ENCODE measurements at places on chromosomes 7 and 10.

DNA sequence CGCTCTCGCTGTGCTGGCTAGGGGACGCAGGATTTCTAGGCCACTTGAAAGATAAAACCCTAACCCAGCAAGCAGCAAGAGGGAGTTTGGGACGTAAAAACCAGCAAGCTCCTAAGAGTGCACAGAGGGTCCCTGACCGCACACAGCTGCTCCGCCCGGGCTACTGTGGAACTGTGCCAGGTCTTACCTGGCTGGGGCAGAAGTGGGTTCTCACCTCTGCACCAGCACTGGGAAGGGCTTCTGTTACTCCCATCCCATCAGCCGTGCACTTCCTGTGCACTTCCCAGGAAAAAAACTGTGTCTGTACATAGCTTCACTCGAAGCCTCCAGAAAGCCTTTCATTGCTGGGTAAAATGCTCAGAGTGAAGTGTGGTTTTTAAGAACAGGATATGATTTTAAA lies 45.9 kb upstream of the PTF1A start:
- DNase-seq, result no peak

GRCh38 chr7:116630357-116630756 lies 41.6 kb upstream of the MET start:
- no peak for DNase-seq

GRCh38 chr7:141263508-141263907 lies 189.6 kb downstream of the TMEM178B start:
- DNase-seq, result no peak

DNA sequence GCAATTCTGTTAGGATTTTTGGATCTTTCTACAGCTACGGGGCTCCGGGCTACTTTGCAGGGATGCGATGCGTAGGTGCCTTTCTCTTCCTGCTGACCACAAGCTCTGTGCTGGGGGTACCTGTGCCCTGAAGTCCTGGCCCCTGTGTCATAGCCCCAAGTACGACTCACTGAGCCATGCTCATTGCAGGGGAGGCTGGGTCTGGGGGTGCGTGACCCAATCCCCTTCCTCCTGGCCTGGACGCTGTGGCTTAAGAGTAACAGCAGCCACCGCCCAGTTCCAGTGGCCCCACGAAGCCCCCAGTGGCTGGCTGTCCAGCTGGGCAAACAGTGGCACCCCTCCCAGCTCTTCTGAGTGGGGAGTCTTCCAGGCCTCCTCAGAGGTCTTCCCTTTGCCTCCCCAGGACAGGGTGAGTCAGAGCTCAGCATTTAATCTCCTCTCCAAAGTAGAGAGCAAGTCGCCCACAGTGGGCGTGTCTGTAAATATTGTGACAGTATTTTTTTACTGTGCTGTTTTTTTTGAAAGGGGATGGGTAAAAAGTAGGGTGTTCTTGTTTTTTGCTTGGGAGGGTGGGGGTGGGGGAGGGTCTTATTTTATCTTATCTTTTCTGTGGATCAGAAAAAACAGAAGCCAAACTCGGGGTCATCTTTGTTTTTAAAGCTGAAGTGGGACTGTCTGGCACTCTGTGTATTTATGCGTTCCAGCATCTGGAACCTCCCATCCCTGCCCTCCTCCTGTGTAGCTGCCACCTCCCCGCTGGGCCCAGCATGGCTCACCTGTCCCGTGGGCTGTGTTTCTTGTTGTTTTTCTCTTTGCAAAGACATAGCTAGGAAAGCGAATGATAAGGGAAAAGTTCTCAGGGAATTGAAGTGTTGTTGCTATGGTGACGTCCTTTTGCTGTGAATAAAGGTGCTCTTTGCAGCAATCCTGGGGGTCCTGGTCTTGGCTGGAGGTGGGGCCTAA lies 8.2 kb downstream of the LFNG start:
- no peak for DNase-seq

DNA sequence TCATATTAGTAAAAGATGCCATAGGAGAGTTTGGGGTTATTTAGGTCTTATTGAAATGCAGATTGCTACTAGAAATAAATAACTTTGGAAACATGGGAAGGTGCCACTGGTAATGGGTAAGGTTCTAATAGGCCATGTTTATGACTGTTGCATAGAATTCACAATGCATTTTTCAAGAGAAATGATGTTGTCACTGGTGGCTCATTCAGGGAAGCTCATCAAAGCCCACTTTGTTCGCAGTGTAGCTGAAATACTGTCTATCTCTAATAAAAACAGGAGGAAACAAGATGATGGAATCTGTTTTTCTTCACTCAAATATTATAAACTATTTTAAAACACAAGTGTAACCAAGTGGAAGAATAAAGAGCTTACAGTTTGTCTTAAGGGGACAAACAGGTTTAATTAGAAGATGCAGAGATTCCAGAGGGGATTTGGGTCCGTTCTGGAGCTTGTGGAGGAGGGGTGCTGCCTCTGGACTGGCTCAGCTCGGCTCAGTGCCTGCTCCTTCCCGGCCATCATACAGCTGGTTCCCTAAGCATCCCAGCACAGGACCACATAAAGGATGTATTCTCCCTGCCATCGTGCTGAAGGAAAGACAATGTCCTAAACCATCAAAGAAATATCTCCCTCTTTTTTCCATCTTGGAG lies 20.4 kb downstream of the OPALIN start:
- no peak for DNase-seq

- no peak for DNase-seq
These were observed 14.5 kb upstream of the JMJD1C start for GRCh38 chr10:63480237-63480636.

- no peak for DNase-seq
These were observed 47.0 kb upstream of the ZNF107 start for GRCh38 chr7:64618785-64619456.

GRCh38 chr7:44433255-44434022 lies 57.0 kb downstream of the NUDCD3 start:
- DNase-seq, result no peak

- no peak for DNase-seq
These were observed 81.9 kb downstream of the SKAP2 start for GRCh38 chr7:26782501-26782900.

DNA sequence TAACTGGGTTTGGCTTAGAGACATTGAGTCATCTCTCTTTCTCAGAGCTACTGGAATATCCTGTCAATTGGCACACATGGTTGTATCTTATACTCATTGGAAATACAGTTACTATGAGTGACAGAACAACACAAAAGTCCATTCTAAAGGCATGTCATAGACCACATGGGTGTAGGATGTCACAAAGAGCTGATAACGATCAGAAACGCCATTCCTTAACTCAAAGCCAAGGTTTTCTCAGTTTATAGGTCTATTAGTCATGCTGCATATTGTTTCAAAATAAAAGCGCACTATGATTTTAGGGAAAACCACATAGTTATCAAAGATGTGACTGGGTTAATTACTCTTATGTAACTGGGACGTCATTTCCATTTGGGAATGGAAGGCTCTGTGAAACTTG lies 147.2 kb upstream of the FAM171A1 start:
- DNase-seq, result no peak

DNA sequence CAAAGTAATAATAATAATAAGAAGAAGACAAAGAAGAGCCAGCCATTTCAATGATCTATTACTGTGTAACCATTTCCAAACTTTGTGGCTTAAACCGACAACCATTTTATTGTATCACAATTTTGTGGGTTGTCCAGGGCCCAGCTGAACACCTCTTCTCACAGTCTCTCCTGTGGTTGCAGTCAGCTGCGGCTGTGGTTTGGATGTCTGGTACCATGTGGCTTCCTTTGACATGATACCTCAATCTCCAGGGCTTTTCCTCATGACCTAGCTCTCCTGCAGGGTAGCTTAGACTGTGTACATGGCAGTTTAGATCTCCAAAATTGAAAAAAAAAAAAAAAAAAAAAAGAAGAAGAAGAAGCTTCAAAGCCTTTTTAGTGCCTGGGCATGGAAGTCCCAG lies 72.6 kb upstream of the NFKB2 start:
- no peak for DNase-seq

GRCh38 chr7:85103962-85104361 lies 82.9 kb downstream of the SEMA3D start:
- no peak for DNase-seq

GRCh38 chr10:6986927-6987326 lies 406.9 kb upstream of the PRKCQ start:
- no peak for DNase-seq

GRCh38 chr10:86671419-86671818 lies 3.1 kb downstream of the LDB3 start:
- DNase-seq, result no peak

GRCh38 chr7:24965831-24966708 lies 13.9 kb downstream of the OSBPL3 start:
- DNase-seq, result no peak

DNA sequence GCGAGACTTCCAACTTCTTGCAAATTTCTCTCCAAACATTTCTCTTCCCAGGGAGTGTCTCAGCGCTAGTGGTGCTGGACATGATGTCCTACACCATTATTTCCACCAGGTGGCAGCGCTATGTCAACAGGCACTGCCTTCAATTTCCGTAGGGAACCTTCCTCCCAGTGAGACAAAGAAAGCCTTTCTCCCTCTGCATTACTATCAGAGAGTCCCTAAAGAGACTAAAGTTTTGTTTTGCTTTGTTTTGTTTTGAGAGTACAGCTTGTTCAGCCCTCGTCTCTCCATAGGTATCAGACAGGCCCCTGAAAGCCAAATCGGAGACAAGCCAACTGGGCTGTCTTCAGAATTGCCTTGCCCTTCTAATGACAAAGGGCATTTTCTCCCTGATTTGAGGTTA lies 44.2 kb upstream of the GGCT start:
- DNase-seq, result no peak

GRCh38 chr10:131872827-131873375 lies 27.9 kb upstream of the PPP2R2D start:
- DNase-seq, result no peak

DNA sequence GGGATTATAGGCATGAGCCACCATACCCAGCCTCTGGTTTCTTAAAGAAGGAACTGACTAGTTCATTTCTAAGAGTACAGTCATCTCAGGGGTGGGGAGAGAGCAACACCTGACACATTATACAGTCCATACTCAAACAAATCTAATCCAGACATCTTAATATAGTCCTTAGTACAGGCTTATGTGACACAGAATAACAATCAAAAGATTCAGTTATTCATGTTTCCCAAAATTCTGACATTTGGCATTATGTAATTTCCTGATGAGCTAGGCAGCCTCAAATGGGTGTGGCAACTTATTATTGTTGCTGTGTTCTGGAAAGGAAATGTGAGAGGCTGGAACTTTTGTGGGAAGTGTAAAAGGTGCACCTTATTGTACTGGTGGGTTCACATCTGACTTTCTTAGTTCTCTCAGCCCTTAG lies 116.3 kb downstream of the WDFY4 start:
- DNase-seq, result no peak

DNA sequence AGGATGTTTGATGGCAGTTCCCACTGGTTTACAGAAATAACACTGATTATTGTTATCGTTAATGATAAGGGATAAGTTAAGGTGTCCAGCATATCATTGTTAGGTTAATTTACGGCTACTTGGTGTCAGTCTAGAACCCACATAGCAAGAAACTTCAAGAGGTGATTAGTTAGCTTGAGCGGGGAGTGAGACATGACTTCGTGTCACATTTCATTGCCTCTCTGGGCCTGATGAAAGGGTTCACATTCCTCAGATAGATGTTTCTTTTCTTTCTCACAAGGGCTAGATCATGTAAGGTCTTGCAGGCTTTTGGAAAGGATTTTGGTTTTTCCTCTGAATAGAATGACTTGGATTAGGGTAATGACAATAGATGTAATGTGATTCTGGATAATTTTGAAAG lies 26.7 kb downstream of the WAC start:
- no peak for DNase-seq

DNA sequence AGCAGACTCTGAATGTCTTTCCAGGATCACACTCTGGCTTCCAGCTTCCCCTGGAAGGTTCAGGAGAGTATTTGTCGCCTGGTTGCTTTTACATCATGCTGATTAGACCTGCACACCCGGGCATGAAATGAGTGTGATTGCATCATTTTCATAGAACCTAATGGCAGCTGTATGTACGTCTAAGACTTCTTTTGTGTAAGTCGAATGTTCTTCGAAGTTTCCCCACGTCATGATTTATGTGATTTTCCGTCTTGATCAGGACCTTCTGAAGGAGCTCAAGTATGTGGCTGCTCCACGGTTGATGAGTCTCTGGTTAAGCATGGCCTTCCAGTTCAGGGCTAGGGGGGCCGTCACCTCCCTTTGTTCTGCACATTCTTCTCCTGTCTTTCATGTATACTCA lies 4.5 kb downstream of the EIF4H start:
- DNase-seq, result no peak

GRCh38 chr10:484441-484924 lies 205.0 kb downstream of the DIP2C start:
- DNase-seq, result no peak

DNA sequence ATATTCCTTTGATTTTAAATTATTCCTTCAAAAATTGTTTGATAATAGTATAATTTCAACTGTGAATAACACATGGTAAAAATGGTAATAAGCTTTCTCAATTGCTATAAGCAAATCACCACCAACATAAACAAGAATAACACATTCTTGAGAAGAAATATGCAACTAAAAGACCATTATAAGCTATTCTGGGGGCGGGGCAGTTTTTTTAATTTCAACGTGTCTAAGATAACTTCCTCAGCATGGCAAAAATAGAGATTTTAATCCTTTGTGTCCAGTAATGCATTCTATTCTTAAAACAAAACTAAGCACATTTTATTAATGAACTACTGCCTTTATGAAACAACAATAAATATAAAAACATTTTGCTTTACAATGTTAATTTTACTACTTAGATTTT lies 1.5 kb downstream of the DNAJC12 start:
- no peak for DNase-seq

Measured in SIG-M5 (cell line).